OCI-LY7 (cell line): ENCODE measurements at places on chromosomes 1 and 21.

GRCh38 chr1:100896481-100896982 is 642 bp downstream of the SLC30A7 start:
- peak; percentile 64 for DNase-seq

GRCh38 chr1:41795205-41795762 is 123.4 kb downstream of the HIVEP3 start:
- no peak for DNase-seq

- DNase-seq = no peak
Observed at GRCh38 chr1:77828098-77828497, 48.6 kb downstream of the MIGA1 start.

GRCh38 chr21:38469642-38470041 is 28.6 kb downstream of the ERG start:
- no peak for DNase-seq

- DNase-seq = no peak
Observed at GRCh38 chr1:205298191-205298994, 23.2 kb downstream of the NUAK2 start.

DNA sequence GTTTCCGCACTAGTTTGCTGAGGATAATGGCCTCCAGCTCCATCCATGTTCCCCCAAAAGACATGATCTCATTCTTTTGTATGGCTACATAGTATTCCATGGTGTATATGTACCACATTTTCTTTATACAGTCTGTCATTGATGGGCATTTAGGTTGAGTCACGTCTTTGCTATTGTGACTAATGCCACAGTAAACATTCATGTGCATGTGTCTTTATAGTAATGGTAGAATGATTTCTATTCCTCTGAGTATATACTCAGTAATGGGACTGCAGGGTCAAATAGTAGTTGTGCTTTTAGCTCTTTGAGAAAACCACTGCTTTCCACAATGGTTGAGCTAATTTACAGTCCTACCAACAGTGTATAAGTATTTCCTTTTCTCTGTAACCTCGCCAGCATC is 78.3 kb upstream of the BCL9 start:
- DNase-seq = no peak

GRCh38 chr1:229034342-229034741 is 236.6 kb upstream of the RAB4A start:
- no peak for DNase-seq

DNA sequence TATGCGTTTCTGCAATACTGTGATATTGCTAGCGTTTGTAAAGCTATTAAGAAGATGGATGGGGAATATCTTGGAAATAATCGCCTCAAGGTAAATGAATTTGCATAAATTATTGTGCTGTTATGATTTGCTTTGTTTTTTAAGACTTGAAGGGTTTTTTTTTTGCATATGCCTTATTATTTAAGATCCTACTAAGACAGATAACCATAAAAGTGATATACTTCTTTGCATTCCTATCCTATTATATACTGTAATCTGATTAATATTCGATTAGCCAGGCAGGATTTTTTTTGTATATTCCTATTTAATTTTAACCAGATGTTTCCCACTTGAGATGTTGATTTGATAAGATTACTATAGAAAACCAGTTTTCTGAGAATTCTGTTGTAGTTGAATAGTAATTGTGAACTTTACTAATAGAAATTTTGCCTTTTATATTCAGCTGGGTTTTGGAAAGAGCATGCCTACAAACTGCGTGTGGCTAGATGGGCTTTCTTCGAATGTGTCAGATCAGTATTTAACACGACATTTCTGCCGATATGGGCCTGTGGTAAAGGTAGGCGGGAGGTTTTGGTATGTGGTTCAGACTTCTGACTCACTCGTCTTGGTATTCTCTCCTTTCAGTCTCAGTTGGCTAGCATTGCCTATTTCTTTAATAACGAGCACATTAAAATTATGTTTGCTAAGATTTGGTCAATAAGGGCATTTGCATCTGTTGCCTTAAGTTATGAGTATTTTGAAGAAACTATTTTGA is 56.8 kb downstream of the ZBTB17 start:
- DNase-seq = no peak

GRCh38 chr1:155078469-155079209 is at the start of gene EFNA3:
TSS of gene EFNA3 (plus strand) at chr1:155078837. CDS start at chr1:155078942, 105 bp downstream.
- DNase-seq = peak; percentile 63

GRCh38 chr1:234849832-234850231 is 239.9 kb upstream of the IRF2BP2 start:
- DNase-seq = no peak

- DNase-seq = no peak
Observed at GRCh38 chr1:50517488-50517887, 94.2 kb upstream of the DMRTA2 start.

- no peak for DNase-seq
Observed at GRCh38 chr1:170027760-170028159, 46.7 kb downstream of the KIFAP3 start.

DNA sequence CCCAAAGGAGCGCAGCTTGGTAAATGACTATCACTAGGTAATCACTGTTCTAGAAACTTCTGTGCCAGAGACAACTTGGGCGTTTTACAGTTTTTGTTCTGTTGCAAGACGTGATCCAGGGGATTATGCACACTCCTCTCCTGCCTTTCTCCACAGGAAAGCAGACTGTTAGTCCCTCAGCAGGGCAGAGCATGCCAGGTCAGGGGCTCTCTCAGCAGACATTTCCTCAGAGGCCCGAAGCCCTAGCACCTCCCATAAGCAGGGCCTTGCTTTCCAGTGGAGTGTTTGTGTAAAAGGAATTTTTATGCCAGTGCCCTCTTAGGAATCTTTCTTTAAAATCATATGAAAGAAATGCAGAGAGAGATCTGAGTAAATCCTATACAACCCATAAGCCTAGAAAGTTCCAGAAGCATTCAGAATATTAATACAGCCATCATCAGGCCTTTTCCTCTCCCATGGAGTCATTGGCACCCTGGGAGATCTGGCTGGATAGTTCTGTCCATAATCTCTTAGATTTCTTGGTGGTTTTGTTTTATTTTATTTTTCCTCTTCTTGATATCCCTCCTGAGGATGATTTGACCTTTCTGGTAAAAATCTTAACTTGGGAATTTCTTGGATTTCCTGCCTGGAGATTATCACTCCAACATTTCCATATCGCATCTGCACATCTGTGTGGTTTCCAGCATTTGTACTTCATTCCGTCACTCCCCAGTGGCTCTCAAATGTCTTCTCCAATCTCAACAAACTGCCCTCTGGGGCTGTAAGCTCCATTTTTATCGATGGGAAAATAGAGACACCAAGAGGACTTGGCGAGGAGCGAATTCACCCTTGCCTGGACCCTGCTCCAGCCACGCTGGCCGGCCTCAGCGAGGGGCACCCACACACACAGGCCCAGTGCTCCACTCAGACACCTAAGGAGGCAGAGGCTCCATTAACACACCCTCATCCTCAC is 116.1 kb downstream of the PSMG1 start:
- no peak for DNase-seq

DNA sequence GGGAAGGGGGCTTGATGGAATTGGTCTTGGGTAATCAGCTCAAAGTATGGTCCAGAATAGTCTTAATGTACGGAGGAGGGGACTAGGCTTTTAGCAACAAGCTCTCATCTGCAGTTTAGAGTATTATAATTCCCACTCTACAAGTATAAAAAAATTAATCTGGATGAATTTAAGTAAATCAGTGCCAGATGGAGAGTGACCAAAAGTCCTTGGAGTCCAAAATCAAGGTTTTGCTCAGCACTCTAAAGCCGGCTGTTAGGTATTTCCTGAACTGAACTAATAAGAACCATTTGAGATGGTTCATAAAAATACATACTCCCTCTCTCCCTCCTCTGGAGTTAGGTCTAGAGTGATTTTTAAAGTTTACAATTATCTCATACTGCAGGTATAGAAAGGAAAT is 23.7 kb downstream of the GLUL start:
- DNase-seq = no peak
